ENCODE measurements at places on chromosomes 12 and 14. TPM values are rescaled to one million over a fixed set of nuclear protein-coding genes. Genes with fewer than 3 reads are reported as not detected.
A peak's percentile ranks its signal among the peaks of the same experiment; 100 is the strongest.

- DNase-seq, result no peak
Measured at GRCh38 chr14:92564344-92565039, 50.9 kb downstream of the RIN3 start.

DNA sequence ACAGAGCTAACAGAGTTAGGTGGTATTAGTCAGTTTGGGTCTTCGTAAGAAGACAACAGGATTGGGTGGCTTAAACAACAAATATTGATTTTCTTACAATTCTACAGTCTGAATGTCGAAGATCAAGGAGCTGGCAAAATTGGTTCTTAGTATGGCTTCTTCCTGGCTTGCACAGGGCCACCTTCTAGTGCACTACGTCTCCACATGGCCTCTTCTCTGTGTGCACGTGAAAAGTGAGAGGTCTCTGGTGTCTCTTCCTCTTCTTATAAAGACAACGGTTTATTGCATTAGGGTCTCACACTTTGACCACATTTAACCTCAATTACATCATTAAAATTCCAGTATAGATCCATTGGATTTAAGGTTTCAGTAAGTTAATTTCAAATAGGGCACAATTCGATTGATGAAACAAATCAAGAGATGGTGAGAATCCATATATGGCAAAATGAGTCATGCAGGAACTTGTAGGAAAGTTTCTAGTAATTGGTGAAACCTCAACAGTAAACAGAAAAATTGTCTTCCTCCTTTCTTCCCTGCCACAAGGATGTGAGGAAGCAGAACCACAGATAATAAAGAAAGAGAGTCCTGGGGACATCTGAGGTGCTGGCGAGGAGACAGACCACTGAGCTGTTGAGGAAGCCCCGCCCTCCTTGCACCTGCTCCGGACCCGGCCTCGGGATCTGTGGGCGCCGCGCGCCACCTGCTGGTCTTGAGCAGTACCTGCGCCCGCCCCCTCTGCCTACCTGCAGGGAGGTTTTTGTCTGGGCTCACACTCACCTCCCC is 846.7 kb downstream of the TMEM121 start:
- no peak for DNase-seq

- no peak for DNase-seq
Measured at GRCh38 chr14:64692986-64693809, 11.0 kb upstream of the PLEKHG3 start.

GRCh38 chr12:8953773-8954402 is 4.4 kb upstream of the M6PR start:
- DNase-seq, result no peak

- DNase-seq, result no peak
Measured at GRCh38 chr14:56243110-56243509, 124.9 kb downstream of the PELI2 start.

GRCh38 chr14:51644217-51644933 is 7.3 kb upstream of the FRMD6 start:
- no peak for DNase-seq

GRCh38 chr12:75545636-75546035 is 34.2 kb upstream of the KRR1 start:
- DNase-seq, result no peak

GRCh38 chr12:115891556-115892164 is 385.8 kb downstream of the MED13L start:
- no peak for DNase-seq

- DNase-seq, result no peak
Measured at GRCh38 chr12:25200703-25201102, 5.7 kb downstream of the ETFRF1 start.

DNA sequence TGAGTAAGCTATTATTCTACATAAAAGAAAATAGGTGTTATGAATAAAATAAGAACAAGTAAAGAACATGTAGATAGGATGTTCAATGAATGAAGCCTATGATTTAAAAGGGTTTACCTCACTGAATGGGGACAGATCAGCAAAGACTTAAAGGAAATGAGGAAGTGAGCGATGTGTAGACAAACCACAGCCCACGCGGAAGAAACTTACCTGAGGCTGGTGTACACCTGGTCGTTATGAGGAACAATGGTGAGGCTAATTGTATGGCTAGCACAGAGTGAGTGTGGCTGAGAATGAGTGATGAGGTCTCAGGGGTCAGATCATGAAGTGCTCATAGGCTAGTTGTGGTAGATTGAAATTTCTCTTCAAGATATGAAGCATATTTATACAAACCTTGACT is 221.7 kb downstream of the ALG10B start:
- DNase-seq, result no peak

DNA sequence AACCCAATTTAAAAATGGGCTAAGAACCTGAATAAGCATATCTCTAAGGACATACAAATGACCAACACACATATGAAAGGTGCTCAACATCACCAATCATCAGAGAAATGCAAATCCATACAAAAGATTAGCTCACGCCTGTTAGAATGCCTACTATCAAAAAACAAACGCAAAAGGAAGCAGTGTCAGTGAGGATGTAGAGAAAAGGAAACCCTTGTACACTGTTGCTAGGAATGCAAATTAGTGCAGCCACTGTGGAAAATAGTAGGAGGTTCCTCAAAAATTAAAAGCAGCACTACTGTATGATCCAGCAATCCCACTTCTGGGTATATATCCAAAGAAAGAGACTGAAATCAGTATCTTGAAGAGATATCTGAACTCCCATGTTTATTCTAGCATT is 133.0 kb downstream of the CPNE8 start:
- DNase-seq, result no peak

GRCh38 chr12:78167510-78167909 is 336.8 kb downstream of the NAV3 start:
- DNase-seq, result no peak

DNA sequence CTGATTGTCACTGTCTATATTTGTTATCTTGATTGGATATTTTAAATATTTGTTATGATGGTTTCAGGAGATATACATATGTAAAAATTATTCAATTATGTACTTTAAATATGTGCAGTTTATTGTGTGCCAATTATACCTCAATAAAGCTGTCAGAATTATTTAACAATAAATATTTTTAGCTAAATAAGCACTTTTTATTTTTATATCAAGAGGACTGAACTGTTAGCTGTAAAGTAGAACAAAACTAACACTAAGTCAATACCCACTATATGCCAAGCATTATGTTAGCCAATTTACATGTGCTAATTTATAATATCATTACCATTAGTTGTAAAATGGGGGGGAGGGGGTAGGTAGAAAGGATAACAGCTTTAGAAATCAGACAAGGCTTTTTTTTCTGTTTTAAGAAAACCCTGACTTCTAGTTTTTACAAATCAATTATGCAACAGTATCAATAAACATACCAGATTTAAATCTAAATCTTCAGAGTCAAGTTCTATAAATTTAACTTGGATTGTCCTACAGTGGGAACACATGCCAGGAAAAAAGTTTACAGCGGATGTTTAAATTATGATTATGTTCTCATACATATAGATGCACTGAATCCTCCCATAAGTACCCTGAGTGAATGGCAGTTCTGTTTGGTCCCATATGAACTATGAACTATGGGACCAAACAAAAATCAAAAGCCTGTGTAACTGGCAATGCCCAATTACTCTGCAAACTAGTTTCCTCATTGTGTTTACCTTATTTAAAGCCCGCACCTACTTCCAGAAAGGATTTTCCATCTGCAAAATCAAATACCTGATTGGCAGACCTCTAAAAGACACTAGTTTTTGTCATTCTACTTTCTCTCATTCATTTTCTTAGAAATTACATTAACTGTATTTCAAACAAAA is 2.8 kb downstream of the RALGAPA1 start:
- DNase-seq, result no peak

- no peak for DNase-seq
Measured at GRCh38 chr14:72924337-72924736, 1.9 kb upstream of the DCAF4 start.

GRCh38 chr12:117521346-117521745 is 159.9 kb upstream of the NOS1 start:
- no peak for DNase-seq

- no peak for DNase-seq
Measured at GRCh38 chr12:795305-795704, 42.9 kb downstream of the WNK1 start.

DNA sequence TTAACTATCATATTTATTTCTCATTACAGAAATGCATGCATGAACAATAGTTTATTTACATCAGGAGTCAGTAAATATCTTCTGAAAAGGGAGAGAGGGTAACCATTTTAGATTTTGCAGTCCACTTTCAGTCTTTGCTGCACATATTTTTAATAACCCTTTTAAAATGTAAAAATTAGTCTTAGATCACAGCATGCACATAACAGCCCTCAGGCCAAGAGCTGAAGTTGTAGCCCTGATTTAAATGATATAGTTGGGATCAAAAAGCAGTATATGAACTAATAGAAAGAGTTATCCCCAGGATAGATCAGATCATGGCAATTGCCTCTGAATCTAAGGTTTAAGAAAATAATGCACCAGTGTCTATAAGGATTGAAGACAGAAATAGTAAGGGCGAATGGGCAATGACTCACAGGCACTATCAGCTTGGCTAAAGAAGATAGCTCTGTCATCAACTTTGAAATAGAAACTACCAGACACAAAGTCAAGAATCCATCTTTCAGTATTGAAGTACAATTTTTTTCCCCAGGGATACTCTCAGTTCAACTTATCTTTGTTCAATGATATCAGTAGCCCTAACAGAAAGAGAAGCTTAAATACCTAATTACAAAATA is 13.1 kb upstream of the CLEC7A start:
- no peak for DNase-seq

GRCh38 chr14:58787592-58787991 is 149.8 kb downstream of the DACT1 start:
- no peak for DNase-seq

GRCh38 chr14:106738075-106738474 is 1211.7 kb downstream of the TMEM121 start:
- no peak for DNase-seq

- DNase-seq, result no peak
Measured at GRCh38 chr14:24673534-24674203, 39.7 kb upstream of the GZMB start.

GRCh38 chr14:73758392-73759182 is 44.4 kb upstream of the PNMA1 start:
- DNase-seq, result peak; percentile 92

- DNase-seq, result no peak
Measured at GRCh38 chr14:67167420-67168109, 21.7 kb upstream of the GARIN2 start.

- DNase-seq, result no peak
Measured at GRCh38 chr12:119788786-119789185, 88.3 kb downstream of the CIT start.

DNA sequence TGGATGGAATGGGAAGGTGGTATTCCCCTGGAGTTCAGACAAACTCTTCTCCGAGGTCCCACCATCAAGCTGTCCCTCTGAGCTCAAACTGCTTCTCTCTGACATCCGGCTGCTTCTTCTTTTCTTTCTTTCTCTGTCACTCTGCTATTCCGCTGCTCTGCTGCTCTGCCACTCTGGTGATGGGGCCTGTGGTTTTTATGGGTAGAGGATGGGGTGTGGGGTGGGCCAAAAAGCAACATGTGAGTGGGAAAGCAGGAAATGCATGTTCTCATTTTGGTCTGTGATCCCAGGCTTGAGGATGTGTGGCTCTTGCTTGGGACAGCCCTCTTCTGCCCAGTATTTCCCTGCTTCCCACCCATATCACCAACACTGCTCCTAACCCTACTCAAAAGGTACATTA is 30.6 kb downstream of the CLECL1 start:
- no peak for DNase-seq

DNA sequence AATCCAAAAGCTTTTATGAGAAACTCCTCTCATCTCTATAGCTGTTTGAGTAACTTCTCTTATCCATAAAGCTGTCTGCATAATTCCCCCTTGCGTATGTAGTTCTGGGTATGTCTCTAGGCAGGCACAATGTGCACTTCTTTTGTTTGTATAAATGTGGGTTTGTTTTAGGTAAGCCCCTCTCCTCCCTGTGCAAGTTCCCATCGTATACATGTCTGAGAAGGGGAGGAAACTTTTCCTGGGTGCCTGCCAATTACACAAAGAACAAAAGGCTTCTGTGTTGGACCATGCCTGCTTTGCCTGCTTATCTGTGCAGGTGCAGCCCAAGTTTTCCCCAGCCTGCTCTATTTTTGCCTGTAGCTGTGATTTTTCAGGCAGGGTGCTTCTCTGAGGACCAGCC is 96.7 kb downstream of the CCER1 start:
- no peak for DNase-seq

Gene GTF2H3
- total RNA-seq, result 16.4 TPM

Gene GLT8D2
- total RNA-seq, result 53.2 TPM

Gene CD163L1
- total RNA-seq, result 0.66 TPM

Gene PDE6H
- not detected for total RNA-seq

Gene MARK3
- 101 TPM for total RNA-seq

Gene OR4E2
- total RNA-seq, result not detected

Gene CABP1
- 1.8 TPM for total RNA-seq

Gene SLCO1B1
- total RNA-seq, result not detected

Gene ULK1
- 20.5 TPM for total RNA-seq

Gene CD163
- 233 TPM for total RNA-seq

Gene TTC5
- 6.8 TPM for total RNA-seq

Gene PTPRR
- 0.99 TPM for total RNA-seq

Gene RNASE2
- total RNA-seq, result 2.1 TPM
